Left ventricle myocardium superior (tissue), 1 donor: ENCODE measurements at places on chromosomes 16 and 17. TPM values are rescaled to one million over a fixed set of nuclear protein-coding genes. Genes with fewer than 3 reads are reported as not detected.

The CD300LB gene
- 0.25 TPM for total RNA-seq

The TEKT5 gene
- total RNA-seq: not detected

The GPR142 gene
- 0.15 TPM for total RNA-seq

DNA sequence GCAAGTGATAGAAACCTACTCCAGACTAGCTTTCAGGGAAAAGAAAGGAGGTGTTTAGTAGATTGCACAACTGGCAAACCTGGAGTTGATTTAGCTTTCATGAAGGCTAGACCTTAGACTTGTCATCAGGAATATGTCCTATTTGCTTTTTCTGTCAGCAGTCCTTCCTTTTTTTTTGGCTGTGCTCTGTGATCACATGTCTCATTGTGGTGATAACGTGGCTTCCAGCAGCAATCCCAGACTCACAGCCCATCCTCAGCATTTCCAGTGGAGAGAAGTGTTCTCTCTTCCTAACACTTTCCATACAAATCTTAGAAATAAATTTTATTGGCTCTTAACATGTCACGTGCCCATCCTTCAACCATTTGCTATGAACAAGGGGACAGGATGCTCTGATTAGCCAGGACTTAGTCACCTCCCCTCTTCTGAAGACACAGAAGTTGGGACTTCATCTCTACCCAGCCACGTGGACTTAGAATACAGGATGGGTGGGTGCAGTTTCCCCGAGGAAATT lies 74.7 kb downstream of the CDH13 start:
- DNase-seq: no peak

GRCh38 chr16:11379420-11379819 lies 34.2 kb downstream of the RMI2 start:
- DNase-seq: peak; percentile 6

DNA sequence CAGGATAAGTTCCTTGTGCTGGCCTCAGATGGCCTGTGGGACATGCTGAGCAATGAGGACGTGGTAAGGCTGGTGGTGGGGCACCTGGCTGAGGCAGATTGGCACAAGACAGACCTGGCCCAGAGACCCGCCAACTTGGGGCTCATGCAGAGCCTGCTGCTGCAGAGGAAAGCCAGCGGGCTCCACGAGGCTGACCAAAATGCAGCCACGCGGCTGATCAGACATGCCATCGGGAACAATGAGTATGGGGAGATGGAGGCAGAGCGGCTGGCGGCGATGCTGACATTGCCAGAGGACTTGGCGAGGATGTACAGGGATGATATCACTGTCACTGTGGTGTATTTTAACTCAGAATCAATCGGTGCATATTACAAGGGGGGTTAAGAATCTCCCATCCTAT lies 5.2 kb downstream of the PDP2 start:
- no peak for DNase-seq

GRCh38 chr17:31811101-31811500 lies 47.9 kb downstream of the COPRS start:
- DNase-seq: no peak

DNA sequence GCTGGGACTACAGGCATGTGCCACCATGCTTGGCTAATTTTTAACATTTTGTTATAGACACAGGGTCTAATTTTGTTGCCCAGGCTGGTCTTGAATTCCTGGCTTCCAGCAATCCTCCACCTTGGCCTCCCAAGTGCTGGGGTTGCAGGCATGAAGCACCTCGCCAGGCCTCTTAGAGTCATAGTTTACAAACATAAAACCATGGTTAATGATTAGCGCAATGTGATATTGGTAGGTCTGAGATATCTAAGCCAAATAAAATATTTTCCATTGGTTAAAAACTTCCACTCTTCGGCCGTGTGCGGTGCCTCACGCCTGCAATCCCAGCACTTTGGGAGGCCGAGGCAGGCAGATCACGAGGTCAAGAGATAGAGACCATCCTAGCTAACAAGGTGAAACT lies 16.6 kb downstream of the TXNDC11 start:
- no peak for DNase-seq

GRCh38 chr16:81694494-81695280 lies 84.4 kb upstream of the PLCG2 start:
- DNase-seq: no peak

DNA sequence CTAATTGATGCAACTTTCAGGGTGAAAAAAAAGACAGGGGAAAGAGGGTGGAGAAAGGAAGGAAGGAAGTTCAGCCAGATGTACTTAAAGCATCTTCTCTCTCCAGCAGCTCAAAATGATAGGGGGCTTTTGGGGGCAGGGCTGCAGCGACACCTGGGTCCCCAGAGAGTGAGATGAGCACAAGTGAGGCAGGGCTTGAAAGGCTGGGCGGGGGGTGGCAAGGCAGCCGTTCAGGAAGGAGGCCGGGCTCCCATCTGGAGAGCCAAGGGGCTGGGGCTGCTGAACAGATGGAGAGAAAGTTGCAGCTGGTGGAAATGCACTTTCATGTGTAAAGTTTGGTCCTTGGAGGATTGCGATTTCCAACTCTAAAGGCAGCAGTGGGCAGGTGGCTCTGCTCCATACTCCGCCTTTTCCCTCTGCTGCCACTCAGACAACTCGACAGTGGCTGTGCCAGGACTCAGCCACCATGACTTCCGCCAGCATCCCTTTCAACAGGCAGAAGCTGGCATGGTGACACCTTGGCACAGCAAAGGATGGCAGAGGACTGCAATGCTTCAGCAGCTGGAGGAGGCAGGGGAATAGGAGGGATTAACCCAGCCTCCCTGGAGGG lies 7.7 kb downstream of the SLC35B1 start:
- DNase-seq: peak; percentile 75
